Activated T-helper 1 cell treated with anti-CD3 and anti-CD28 coated beads, Interleukin-12 subunit alpha, Interleukin-12 subunit beta, Interleukin-2, Interleukin-4 antibody, amounts not matched to agents 30 ng/mL and 10 ng/mL and 1 ng/mL, durations not matched to agents 14 hours and 24 hours and 36 hours (primary cell): ENCODE measurements at places on chromosomes 6 and 20. TPM values are rescaled to one million over a fixed set of nuclear protein-coding genes. Genes with fewer than 3 reads are reported as not detected.

TRIM15 gene
- 0.39 and 0.59 TPM in 2 replicates for total RNA-seq

PTK6 gene
- 0.16 and 0.29 TPM in 2 replicates for total RNA-seq

PI16 gene
- not detected in 2 replicates for total RNA-seq

KIF13A gene
- not detected in 2 replicates for total RNA-seq

GRCh38 chr6:46773201-46773855 lies 19.9 kb upstream of the MEP1A start:
- H3K27me3 ChIP-seq = peaks cover 2% of the 10 kb centered on the region
- H3K36me3 ChIP-seq = no peaks in the 10 kb centered on the region
- no peak overlapping the region for H3K27ac ChIP-seq

DNA sequence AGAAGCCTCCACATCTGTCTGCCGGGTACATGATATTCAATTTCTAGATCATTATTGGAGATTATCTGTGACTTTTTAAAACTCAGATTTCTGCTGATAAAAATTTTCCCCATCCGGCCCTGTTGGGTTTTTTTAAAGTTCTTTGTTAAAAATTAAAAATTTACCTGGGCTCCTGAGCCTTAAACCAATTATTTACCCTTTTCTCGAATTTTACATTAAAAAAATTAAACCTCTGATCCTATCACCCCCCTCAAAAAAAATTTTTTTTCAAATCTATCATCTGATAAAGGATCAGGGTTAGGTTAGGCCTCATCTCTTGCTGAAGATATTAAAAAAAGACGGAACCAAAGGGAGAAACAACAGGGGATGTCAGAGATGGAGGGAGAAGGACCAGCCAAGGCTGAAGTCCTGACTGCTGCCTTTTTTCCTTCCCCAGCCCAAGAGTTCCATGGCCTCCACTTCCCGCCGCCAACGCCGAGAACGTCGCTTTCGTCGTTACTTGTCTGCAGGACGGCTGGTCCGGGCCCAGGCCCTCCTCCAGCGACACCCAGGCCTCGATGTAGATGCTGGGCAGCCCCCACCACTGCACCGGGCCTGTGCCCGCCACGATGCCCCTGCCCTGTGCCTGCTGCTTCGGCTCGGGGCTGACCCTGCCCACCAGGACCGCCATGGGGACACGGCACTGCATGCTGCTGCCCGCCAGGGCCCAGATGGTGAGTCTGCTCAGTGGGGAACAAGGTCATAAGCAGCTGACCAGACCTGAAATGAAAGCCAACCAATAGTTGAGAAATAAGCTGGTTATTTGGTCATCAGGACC lies 527 bp downstream of the NFKBIL1 start:
- H3K27ac ChIP-seq = peak overlapping the region; percentile 82
- DNase-seq = no peak
- H3K4me3 ChIP-seq = peak overlapping the region; percentile 87
- peaks cover 40% of the 10 kb centered on the region for H3K4me1 ChIP-seq

GRCh38 chr6:28235912-28236452 lies 10.9 kb downstream of the ZSCAN9 start:
- DNase-seq = no peak
- H3K27me3 ChIP-seq = peaks cover 9% of the 10 kb centered on the region
- H3K36me3 ChIP-seq = peaks cover 12% of the 10 kb centered on the region
- no peak overlapping the region for H3K4me3 ChIP-seq

GRCh38 chr20:61694682-61695081 lies 371.0 kb downstream of the TAF4 start:
- H3K4me3 ChIP-seq = no peak overlapping the region
- no peaks in the 10 kb centered on the region for H3K36me3 ChIP-seq
- no peaks in the 10 kb centered on the region for H3K4me1 ChIP-seq
- DNase-seq = no peak
- H3K27me3 ChIP-seq = no peaks in the 10 kb centered on the region

GRCh38 chr20:37378785-37379598 lies 33.1 kb downstream of the SRC start:
- H3K27me3 ChIP-seq = peaks cover 4% of the 10 kb centered on the region
- no peak overlapping the region for H3K4me3 ChIP-seq
- no peak overlapping the region for H3K27ac ChIP-seq
- H3K4me1 ChIP-seq = peaks cover 10% of the 10 kb centered on the region

DNA sequence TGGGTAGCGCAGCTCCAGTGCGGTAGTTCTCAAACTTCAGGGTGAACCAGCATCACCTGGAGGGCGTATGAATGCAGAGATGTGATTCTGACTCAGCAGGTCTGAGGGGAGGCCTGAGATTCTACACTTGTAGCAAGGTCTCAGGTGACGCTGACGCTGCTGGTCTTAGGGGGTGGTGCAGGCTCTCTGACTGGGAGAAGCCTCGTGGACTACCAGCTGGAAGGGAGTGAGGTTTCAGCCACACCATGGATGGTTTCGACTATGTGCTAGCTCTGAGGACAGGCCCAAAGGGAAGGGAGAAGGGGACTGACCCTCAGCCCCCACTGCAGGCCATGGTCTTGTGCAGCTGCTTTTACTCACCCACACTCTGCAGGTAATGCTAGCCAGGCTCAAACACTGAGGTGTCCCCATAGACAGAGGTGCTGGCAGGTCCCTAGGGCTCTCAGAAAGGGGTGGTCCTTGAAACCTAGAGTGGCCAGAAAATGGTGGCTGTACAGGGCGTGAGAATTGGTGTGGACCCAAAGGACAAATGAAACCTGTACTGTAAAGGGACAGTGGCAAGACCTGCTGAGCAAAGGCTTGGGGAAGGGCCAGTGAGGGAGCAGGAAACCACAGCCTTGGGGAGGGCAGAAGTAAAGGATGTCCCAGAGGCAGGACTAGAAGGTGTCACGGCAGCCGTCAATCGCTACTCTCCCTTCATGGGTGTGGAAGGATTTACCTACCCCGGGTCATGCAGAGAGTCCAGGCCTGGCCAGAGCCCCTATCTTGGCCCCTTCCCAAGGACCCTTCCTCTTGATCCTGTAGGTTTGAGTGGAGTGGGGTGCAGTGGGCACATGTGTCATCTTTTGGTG lies 52.7 kb downstream of the EBF4 start:
- no peak overlapping the region for H3K27ac ChIP-seq
- DNase-seq = no peak
- H3K36me3 ChIP-seq = peaks cover 3% of the 10 kb centered on the region
- no peak overlapping the region for H3K4me3 ChIP-seq
